ENCODE measurements at places on chromosomes 7 and 10.

DNA sequence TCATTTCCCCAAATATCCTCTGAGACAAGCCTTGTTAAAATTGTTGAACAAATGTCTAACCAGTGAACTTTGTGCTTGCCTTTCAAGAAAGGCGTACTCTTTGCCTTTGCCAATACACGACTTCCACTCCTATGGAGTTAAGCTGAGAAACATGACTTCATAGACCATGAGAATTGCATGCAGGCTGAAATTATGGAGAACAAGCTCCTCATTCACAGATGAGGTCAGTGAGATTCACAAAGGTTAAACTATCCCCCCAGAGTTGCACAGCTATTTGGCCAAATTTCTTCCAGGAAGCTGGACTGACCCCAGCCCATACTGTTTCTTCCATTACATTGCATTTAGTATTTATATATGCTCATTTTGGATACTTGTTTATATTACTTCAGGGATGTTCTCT, 221.4 kb upstream of the SEMA3C start:
- DNase-seq, result no peak

GRCh38 chr7:22480523-22481075, 19.4 kb downstream of the STEAP1B start:
- DNase-seq, result no peak

- DNase-seq, result no peak
Measured at GRCh38 chr10:69575164-69575722, 2.0 kb upstream of the NEUROG3 start.

- no peak for DNase-seq
Measured at GRCh38 chr7:143063741-143064140, 11.6 kb downstream of the OR6V1 start.

- DNase-seq, result no peak
Measured at GRCh38 chr7:107068156-107068555, 23.7 kb downstream of the PRKAR2B start.

All from NCI-H526 treated with DMSO at 0.1 percent for 48 hours (cell line).